Hematopoietic multipotent progenitor cell treated with erythropoietin and hydrocortisone succinate and interleukin-3 and kit ligand, for 8 days (in vitro differentiated cells): ENCODE measurements at places on chromosomes 2 and 18.

DNA sequence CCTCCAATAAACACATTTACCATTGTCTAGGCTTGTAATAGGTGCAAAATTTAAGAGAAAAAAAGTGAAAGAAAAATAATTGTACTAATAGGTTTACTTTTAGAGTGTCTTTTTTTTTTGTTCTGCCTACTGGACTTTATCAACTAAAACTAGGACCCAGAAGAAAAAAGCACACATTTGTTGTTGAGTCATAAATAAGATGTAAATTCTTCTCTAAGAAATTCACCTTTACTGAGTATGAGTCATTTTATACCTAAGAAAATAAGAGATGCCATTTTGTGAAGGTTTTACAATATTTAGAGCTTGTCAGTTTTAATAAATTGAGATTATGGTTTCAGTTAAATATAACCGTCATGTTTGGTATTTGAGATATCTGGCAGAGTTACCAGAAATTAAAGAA, 19.2 kb downstream of the FARP2 start:
- DNase-seq = no peak

DNA sequence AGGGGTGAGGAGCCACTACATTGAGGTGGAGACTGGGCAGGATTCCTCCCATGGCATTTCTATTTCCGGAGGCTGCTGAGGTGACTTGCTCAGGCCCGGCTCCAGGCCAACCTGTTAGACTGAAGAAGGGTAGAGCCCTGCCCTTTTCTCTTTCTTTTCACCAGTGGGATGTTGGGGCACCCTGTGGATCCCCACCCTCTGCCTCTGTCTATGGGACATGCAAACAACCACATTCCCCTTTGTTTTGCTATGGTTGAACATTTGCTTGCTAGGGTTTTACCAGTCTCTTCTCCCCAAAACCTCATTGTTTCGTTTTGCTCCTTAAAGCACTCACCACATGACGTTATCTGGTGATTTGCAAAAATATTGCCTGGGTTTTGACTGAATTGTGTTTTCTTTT, 183.3 kb downstream of the ARL4C start:
- no peak for DNase-seq

DNA sequence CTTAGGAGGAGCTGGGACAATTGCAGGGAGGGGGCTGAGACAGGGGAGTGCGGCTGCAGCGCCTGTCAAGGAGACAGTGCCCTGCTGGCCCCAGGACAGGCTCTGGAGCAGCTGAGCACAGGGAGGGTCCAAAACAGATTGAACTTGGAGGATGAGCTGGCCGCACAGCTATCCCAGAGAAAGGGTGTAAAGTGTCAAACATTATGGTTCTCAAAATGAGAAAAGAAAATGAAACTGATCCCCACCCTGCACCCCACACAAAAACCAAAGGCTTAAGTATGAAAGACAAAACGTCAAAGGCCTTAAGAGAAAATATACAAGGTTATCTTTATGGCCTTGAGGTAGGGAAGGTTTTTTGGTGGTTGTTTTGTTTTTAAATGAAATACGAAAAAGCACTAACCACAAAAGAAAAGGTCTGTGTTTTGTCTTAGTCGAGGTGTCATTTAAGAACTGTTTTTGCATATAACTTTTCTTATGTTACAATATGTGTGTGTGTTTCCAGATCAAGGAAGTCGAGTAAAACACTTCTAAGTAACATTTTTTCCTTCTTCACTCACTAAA, 111.8 kb downstream of the HDAC4 start:
- DNase-seq = no peak

GRCh38 chr2:175981551-175981950, 20.5 kb downstream of the LNPK start:
- DNase-seq = no peak
